ENCODE measurements at places on chromosomes 4 and X.

DNA sequence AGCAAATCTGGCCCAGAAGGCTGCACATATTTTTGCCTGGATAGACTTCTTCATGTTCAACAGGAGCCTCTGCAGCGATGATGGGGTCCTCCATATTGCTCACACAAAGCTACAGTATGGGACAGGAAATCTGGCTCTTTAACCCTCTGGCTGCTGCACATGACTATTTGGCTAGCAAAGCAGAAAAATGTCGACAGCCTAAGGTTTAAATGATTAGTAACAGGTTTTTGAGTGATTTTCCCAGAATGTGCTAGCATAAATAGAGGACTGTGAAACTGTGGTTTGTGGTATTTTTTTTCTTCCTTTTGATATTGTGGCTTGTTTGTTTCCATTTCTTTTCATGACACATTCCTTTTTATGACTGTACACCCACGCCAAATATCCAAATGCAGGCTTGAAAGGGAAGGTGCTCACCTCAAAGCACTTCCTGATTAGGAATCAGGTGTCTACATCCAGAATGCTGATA lies 120.2 kb upstream of the GK2 start:
- no peak for DNase-seq

DNA sequence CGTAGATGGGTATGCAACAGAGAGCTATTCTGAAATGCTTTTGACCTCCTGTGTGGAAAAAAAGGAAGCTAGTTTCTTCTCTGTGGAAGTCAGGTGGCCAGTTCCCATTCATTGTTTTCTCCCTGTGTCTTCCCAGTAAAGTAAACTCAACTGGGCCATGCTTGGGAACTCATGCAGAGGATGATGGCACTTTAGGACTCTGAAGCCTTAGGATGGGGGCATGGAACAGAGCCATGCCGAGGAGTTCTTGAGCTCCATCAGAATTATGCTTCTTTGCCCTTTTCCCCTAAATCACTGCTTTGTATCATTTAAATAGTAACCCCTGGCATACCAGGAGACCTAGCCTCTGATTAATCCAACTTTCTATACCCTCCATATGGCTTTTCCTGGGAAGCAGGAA lies 3.2 kb downstream of the TMEM164 start:
- no peak for DNase-seq

- no peak for DNase-seq
Observed at GRCh38 chr4:145035494-145036136, 62.4 kb downstream of the ANAPC10 start.

DNA sequence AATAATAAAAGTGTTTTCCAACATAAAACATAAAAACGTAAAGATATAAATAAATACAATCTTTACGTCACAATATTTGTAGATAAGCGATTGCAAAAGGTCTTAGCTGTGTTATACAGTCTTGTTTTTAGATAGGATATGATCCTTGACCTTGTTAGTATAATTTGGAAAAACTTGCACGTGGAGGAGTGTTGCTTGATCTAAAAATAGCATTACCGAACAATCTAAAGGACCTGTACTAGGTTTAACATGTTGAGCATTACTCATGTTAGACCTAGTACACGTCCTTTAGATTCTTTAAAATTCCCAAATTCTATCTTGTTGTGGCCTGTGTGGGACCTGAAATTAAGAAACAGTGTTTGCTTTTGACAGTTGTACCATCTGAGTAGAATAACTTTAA lies 1.6 kb downstream of the METAP1 start:
- DNase-seq, result no peak
